ENCODE measurements at places on chromosomes 1 and 21. TPM values are rescaled to one million over a fixed set of nuclear protein-coding genes. Genes with fewer than 3 reads are reported as not detected.

The KCNE1 gene
- total RNA-seq: 10.8 TPM

The CRYZL1 gene
- 61.4 TPM for total RNA-seq

The MTARC2 gene
- 32.1 TPM for total RNA-seq

The TMEM234 gene
- total RNA-seq: 20.0 TPM

The RCAN1 gene
- 39.3 TPM for total RNA-seq

The FCGR2B gene
- total RNA-seq: 65.9 TPM

The CELA3A gene
- 2.0 TPM for total RNA-seq

The PTGFR gene
- total RNA-seq: 8.7 TPM

The CGN gene
- 2.3 TPM for total RNA-seq

The CFHR1 gene
- not detected for total RNA-seq
